Stimulated activated effector memory CD8-positive, alpha-beta T cell treated with anti-CD3 and anti-CD28 coated beads, Interleukin-12 subunit alpha, Interleukin-12 subunit beta, amount 100 ng/mL, for 72 hours (primary cell): ENCODE measurements at places on chromosomes 7 and 10.
A peak's percentile ranks its signal among the peaks of the same experiment; 100 is the strongest.

- no peak for DNase-seq
Measured at GRCh38 chr10:668786-669485, 20.5 kb downstream of the DIP2C start.

DNA sequence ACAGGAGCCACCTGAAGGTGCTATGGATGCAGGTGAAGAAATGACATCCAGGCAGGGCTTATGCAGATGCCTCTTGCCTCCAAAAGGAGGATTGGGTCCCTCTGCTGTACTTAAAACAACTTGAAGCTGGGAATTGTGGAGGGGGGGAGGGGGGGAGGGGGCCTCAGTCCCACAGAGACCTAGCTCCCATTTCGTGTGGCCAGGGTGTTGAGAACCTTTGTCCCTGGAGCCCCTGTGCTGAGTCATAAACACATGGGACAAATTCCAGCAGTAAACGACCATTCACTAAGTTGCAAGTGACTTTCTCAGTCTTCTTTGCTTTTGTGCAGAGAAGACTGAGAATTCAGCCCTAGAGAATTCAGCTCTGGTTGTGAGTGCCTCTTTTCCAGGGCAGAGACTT is 96.5 kb upstream of the PODXL start:
- DNase-seq = no peak

GRCh38 chr10:78657862-78658165 is 411.0 kb upstream of the ZMIZ1 start:
- no peak for DNase-seq

DNA sequence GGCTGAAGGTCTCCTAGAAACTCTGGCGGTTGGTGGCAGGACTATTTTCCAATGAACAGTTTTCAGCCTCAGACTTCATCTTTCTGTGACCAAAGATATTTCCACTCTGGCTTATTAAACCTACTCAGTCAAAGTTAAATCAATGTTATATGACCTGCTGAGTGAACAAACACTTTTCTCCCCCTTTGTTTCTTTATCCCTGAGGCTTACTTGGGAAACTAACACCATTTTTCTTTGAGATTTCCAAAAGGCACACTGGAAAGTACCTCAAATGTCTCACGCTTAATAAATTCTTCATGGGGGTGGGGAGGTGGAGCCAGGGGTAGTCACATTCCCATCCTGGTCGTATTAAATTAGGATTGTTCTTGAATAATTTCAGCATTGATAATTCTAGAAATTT is 1.8 kb downstream of the TMEM26 start:
- no peak for DNase-seq

DNA sequence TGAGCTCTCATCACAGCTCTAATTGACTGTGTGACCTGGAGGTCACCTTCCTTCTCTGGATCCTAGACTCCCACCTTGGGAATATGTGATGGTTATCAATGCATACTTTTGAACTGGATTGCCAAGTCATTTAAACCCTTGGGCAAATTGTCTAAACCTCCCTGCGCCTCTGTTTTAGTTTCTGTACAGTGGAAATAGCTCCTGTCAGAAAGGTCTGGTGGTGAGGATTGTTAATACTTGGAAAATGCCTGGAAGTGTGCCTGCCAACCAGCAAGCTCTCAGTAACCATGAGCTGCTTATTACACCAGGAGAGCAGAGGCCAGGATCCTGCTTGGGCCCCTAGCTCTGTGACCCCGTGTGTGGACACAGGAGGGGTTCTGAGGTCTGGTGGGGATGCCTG is 108.7 kb upstream of the PPIF start:
- no peak for DNase-seq

DNA sequence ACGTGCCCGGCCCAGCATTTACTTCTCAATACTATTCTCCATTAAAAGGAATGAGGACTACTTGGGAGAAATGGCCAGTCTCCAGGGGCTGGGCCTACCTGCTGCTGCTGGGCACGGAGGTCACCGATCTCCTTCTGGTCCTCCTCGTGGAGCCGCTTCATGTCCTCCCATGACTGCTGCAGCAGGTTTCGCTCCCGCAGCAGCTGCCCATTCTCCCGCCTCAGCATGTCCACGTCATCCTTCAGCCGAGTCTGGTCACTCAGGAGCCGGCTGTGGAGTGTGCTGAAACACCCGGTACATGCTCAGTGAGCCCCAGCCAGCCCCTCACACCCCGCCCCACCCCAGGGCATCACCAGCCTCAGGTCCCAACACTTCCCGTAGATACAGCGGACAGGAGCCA is 73.3 kb downstream of the DLG5 start:
- DNase-seq = no peak

DNA sequence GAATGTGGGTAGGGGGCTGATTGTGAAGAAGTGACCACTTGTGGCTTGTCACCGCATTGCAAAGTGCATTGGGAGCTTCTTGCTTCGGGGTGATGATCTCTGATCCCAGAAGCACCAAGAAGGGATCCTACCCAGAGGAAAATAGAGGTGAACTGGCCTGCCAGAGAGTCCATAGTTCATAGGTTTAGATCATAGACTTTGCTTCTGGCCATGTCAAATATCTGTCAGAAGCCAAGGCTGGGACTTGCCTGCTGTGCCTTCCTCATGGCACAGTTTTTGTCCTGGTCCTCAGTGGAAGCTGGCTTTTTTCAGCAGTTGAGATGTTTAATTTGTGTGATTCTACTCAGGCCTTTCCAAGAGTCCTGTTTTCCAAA is 1.1 kb downstream of the ZSWIM8 start:
- DNase-seq = no peak

DNA sequence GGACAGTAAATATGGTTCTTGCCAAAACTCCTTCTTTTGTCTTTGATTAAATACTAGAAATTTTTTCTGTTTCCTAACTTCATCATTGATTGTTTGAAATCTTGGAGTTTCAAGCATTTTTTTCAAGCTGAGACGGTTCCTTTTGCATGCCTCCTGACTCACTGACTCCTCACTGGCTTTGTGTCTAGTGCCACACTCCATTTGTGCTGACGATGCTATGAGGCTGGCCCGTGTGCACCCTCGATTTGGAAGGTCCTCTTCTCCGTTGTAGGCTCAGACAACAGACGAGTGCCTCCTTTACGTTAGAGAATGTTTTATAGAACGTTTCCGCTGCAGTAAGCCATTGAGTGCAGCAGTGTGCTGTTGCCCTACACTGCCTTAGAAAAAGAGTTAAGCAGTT is 10.8 kb upstream of the CSGALNACT2 start:
- no peak for DNase-seq

DNA sequence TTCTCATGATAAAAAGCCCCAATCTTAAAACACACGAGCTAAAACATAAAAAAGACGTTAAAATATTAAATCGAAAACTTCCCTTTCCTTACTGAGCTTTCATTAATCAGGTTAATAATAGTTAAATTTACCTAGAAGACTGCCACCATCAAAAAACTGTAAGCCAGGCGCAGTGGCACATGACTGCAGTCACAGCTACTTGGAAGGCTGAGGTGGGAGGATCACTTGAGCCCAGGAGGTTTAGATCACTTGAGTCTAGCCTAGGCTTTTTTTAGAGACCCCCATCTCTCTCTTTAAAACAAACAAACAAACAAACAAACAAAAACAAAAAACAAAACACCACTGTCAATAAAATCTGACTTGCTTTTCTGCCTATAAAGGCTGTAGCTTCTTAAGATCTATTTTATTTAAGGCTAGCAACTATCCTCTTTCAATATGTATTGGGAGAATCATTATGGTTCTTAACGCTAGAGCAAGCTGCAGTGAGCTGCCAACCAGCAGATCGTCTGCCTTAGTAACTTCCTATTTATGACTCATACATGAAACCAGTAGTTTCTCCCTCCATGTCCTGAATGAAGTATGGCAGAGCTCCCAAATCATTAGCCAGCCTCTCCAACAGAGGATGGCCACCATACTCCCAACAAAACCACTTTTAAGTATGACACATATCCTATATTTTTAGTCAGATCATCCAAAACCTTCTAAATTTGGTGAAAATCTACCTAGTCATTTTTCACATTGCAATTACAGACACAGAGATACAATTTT is 163.7 kb downstream of the SRPK2 start:
- no peak for DNase-seq

GRCh38 chr10:71274901-71275796 is 43.9 kb upstream of the SLC29A3 start:
- DNase-seq = no peak

DNA sequence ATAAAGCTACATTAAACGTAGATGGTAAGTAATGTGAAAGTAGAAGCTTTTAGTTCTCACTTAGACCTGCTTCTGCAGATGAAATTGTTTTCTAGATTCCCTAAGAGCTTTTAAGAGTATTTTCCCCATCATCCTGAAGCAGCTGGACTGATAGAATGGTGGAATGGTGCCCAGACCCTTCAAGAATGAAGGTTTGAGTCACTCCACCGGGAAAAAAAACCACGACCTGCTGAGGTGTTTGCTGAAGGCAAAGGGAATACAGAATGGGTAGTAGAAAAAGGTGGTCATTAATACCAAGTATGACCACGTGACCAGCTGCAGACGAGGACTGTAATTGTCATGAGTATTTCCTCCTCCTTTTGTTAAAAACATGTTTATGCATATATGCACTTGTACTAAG is 79.2 kb upstream of the PTPRZ1 start:
- no peak for DNase-seq

DNA sequence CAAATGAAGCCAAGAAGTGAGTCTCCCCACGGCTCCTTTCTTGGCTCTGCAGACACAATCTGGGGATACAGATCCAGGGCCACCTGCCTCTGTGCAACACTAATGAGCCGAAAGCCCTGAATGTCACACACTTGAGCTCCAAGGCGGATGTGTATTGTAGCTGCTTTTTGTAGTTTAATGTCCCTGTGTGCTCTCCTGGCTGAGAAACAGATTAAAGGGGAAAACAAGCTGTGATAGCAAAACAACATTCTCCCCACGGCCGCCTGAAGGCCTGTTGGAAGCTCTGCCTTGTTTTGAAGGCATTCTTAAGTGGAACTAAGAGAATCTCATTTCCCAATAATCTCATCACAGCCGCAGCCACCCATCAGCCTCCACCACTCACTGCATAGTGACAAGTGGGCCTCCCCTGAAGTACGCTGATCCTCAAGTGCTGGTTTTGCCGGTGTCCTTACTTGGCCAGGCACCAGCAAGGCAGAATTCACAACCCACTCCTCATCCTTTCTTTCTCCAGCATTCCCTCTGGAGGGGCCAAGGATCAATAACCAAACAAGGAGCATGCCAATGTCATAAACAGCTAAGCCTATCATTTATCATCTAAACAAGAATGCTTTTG is 44.4 kb upstream of the AMPH start:
- DNase-seq = no peak

DNA sequence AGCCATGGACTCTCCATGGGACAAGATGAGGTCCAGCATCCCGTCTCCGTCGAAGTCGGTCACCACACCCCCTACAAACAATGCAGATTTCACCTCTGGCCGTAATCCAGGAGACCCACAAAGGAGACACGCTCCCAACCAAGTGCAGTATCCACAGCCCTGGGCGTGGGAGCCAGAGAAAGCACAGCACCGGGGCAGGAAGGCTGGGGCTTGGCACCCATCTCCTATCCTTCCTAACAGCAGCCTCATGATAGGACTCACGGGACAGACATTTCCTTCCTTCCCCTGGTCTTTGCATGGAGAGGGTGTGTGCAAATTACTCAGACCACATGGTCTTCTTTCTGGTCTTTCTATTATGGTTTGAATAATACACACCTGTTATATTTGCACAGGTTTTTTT is 46.3 kb downstream of the GOLGA7B start:
- no peak for DNase-seq

- DNase-seq = no peak
Measured at GRCh38 chr7:45980973-45981372, 59.9 kb upstream of the IGFBP3 start.

- no peak for DNase-seq
Measured at GRCh38 chr7:150787321-150788281, 12.6 kb downstream of the TMEM176B start.

- DNase-seq = no peak
Measured at GRCh38 chr7:101180130-101180755, at the start of gene NAT16. Gene NAT16, minus strand, starts transcription at chr7:101180293. Its CDS starts 5,486 bp downstream, at chr7:101174807.

DNA sequence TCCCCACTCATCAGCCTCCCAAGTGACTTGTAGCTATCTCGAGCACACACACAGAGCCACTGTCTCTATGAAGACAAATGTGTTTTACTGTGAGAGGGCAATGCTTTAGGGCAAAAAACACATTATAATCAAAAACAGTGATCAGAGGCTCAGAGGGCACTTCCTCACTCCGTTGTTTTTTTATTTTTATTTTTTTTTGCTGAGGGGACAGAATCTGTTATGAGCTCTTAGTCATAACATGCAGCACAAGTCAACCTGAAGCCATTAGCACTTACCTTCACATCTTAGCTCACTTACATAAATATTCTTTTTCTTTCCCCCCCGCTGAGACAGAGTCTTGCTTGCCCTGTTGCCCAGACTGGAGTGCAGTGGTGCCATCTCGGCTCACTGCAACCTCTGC is 157.7 kb downstream of the CALN1 start:
- no peak for DNase-seq

GRCh38 chr10:88670497-88670896 is 6.3 kb downstream of the LIPF start:
- peak; percentile 52 for DNase-seq

DNA sequence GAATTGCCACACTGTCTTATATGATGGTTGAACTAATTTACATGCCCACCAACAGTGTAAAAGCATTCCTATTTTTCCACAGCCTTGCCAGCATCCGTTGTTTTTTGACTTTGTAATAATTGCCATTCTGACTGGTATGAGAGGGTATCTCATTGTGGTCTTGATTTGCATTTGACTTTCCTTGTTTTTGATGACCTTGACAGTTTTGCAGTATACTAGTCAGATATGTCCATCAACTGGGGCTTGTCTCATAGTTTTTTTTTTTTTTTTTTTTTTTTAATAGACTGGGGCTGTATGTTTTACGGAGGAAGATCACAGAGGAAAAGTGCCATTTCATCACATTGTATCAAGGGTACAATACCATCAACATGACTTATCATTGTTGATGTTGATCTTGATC is 220.6 kb downstream of the ANK3 start:
- no peak for DNase-seq

- no peak for DNase-seq
Measured at GRCh38 chr10:55024713-55025112, 223.7 kb upstream of the PCDH15 start.

- no peak for DNase-seq
Measured at GRCh38 chr10:131090761-131091661, 220.5 kb downstream of the TCERG1L start.

GRCh38 chr7:2734751-2735571 is 47.0 kb downstream of the AMZ1 start:
- no peak for DNase-seq

- no peak for DNase-seq
Measured at GRCh38 chr7:68964060-68964459, 634.2 kb upstream of the AUTS2 start.

DNA sequence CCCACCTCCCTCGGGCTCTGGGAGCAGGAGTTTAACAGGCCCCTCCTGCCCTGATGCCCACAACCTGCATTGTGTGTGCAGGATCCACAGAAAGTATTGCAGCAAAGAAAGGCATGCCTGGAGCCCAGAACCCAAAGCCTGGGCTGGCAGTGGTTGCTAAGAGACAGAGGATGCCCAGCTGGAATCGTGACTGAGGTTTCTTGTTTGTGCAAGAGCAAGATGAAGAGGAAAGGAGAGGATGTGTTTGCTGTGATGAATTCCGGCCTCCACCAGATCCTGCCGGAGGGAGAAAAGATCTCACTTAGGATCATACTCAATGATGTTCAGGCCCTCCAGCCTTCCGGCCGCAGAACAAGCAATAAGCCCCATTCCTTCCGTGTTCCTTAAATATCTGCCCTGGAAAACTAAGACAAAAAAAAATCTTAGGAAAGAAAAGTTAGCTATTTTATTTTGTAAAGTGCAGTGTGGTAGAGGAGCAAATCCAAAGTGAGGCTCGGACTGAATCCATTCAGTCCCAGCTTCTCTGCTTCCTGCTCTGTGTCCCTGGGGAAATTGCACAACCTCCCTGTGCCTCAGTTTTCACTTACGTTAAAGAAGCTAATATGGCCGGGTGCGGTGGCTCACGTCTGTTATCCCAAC is 57.1 kb downstream of the SLIT1 start:
- DNase-seq = no peak
